ENCODE measurements at places on chromosomes 3 and 15.

GRCh38 chr15:97168704-97169475, 791.6 kb upstream of the ARRDC4 start:
- no peak overlapping the region for H3K27ac ChIP-seq
- no peaks in the 10 kb centered on the region for H3K27me3 ChIP-seq
- H3K36me3 ChIP-seq, result no peaks in the 10 kb centered on the region
- DNase-seq, result no peak
- H3K4me3 ChIP-seq, result no peak overlapping the region

DNA sequence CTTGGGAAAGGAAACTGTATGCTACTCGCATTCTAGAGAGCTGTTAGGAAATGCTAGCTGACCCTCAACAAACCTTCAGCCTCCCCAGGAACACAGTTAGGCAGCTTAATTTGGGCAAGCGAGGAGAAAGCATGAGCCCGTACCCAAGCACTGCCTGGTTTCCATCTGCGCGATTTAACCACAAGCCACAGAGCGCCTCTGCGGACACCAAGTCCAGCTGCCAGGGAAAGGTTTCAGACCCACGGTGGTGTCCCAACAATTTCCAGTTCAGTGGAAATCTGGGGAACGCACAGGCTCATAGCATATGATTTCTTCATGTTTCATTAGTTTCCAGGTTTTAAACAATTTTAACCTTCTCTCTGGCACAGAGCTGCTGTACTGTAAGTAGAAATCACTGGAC, 617.6 kb downstream of the FHIT start:
- no peak overlapping the region for H3K27ac ChIP-seq
- DNase-seq, result no peak
- H3K4me3 ChIP-seq, result no peak overlapping the region
- H3K27me3 ChIP-seq, result no peaks in the 10 kb centered on the region

- DNase-seq, result no peak
- H3K36me3 ChIP-seq, result peaks cover 46% of the 10 kb centered on the region
- H3K27me3 ChIP-seq, result no peaks in the 10 kb centered on the region
- peak overlapping the region; percentile 7 for H3K4me3 ChIP-seq
Measured at GRCh38 chr15:44565387-44566154, 28.6 kb downstream of the EIF3J start.

GRCh38 chr15:54803134-54803808, 393.5 kb downstream of the RSL24D1 start:
- no peak for DNase-seq
- H3K27me3 ChIP-seq, result no peaks in the 10 kb centered on the region
- H3K36me3 ChIP-seq, result no peaks in the 10 kb centered on the region
- H3K4me1 ChIP-seq, result no peaks in the 10 kb centered on the region
- H3K4me3 ChIP-seq, result no peak overlapping the region

GRCh38 chr3:50133283-50133615, 21.9 kb upstream of the SEMA3F start:
- DNase-seq, result no peak
- peaks cover 11% of the 10 kb centered on the region for H3K27me3 ChIP-seq
- no peaks in the 10 kb centered on the region for H3K36me3 ChIP-seq
- H3K4me3 ChIP-seq, result no peak overlapping the region
- H3K4me1 ChIP-seq, result peaks cover 7% of the 10 kb centered on the region

DNA sequence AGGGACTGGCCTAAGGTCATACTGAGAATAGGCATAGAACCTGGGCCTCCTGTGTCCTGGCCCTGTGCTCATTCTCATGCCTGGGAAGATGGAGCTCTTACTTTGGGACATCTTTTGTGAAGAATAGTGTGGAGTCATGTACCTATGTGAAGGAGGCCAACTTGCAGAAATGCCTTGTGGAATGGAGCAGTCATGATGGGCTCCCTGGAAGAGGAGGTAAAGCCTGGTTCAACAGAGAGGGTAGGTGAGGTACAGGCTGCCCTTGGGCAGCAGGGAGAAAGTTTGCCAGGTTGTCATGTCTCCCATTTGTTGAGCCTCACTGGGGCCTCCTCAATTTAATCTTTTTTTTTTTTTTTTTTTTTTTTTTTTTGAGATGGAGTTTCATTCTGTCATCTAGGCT, 18.1 kb downstream of the MAPKAPK3 start:
- no peak for DNase-seq
- H3K36me3 ChIP-seq, result peaks cover 8% of the 10 kb centered on the region
- H3K4me1 ChIP-seq, result no peaks in the 10 kb centered on the region
- H3K27me3 ChIP-seq, result no peaks in the 10 kb centered on the region

DNA sequence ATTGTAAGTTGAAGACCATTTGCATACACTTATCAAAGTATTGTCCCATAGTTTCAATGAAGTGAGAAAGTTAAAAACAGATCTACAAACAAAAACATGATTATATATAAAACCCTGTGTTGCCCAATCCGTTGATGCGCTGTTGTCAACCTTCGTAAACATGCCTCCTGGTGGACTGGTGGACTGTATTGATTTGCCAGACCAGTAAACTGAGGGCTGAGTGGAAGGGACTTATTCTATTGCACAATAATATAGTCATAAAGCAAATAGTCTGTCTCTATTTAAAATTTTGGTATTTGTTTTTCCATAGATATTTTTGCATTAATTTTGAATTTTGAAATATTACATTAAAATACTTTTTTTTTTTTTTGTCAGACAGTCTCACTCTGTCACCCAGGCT, 102.5 kb downstream of the GAP43 start:
- H3K36me3 ChIP-seq, result no peaks in the 10 kb centered on the region
- no peaks in the 10 kb centered on the region for H3K4me1 ChIP-seq
- H3K27ac ChIP-seq, result no peak overlapping the region
- no peak overlapping the region for H3K4me3 ChIP-seq

- H3K36me3 ChIP-seq, result peaks cover 31% of the 10 kb centered on the region
- DNase-seq, result no peak
- H3K27me3 ChIP-seq, result no peaks in the 10 kb centered on the region
Measured at GRCh38 chr3:128648940-128649663, 1.5 kb downstream of the RPN1 start.

GRCh38 chr15:95346721-95347475, 983.6 kb upstream of the NR2F2 start:
- H3K4me1 ChIP-seq, result no peaks in the 10 kb centered on the region
- no peak overlapping the region for H3K4me3 ChIP-seq
- DNase-seq, result no peak
- H3K27ac ChIP-seq, result no peak overlapping the region
- no peaks in the 10 kb centered on the region for H3K36me3 ChIP-seq

GRCh38 chr3:53155760-53156159, 5.2 kb upstream of the PRKCD start:
- H3K4me1 ChIP-seq, result no peaks in the 10 kb centered on the region
- DNase-seq, result no peak

GRCh38 chr3:39189150-39189958, 3.0 kb downstream of the XIRP1 start:
- H3K36me3 ChIP-seq, result no peaks in the 10 kb centered on the region
- no peaks in the 10 kb centered on the region for H3K4me1 ChIP-seq
- H3K27ac ChIP-seq, result no peak overlapping the region
- H3K4me3 ChIP-seq, result no peak overlapping the region
- DNase-seq, result no peak

DNA sequence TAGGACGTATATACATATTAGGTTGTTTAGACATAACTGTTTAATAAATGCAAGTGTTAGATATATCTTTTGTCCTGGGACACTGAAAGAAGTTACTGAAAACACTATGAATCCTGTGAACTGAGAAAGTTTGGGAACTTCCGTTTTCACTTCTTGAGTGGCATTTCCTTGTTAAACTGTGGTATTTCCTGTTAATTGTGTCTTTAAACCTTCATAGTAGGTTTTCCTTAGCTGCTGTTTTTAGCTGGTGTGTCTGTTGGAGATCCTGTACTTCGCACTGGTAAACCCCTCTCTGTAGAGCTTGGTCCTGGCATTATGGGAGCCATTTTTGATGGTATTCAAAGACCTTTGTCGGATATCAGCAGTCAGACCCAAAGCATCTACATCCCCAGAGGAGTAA, 37.1 kb downstream of the ATP6V1A start:
- peaks cover 35% of the 10 kb centered on the region for H3K36me3 ChIP-seq
- H3K4me1 ChIP-seq, result no peaks in the 10 kb centered on the region
- H3K27ac ChIP-seq, result no peak overlapping the region
- no peak overlapping the region for H3K4me3 ChIP-seq
- no peak for DNase-seq

GRCh38 chr3:105083945-105084344, 282.8 kb upstream of the ALCAM start:
- H3K4me3 ChIP-seq, result no peak overlapping the region
- peaks cover 4% of the 10 kb centered on the region for H3K4me1 ChIP-seq
- H3K36me3 ChIP-seq, result no peaks in the 10 kb centered on the region

- H3K27me3 ChIP-seq, result no peaks in the 10 kb centered on the region
- DNase-seq, result no peak
- peaks cover 41% of the 10 kb centered on the region for H3K36me3 ChIP-seq
Measured at GRCh38 chr3:32817558-32818228, at the start of gene TRIM71. TRIM71 (plus strand) TSS chr3:32817997; CDS start chr3:32818081, 84 bp downstream.

DNA sequence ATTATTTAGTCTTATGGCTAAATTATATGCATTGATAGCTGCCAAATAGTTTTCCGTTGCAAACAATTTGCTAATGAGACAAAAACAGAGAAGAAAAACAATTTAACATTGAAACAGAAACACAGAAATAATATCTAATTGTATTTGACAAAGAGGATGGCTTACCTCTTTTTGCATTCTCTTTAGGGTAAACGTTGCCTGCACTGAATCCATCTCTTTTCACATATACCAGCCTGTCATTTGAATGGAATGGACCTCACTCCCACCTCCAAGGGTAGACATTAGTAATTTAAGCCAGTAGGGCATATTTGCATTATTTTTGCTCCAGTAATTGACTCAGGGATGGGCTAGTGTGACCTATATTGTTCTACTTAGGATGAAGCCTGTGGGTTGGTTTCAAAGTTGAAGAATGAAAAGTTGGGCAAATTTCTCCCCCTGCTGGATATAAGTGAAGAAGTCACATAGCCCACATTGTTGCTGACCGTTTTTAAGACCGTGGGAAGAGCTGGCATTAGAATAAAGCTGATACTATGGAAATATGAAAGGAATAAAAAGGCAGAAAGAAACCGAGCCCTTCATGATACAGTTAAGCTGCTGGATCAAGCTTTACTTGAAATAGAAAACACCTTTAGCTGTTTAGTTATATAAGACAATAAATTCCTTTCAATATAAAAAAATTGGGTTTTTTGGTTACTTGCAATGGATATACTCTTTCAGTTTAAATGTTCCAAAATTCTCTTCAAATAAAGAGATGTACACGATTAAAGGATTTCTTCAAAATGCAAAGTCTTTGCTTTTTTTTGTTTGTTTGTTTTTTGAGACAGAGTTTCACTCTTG, 26.9 kb downstream of the PIERCE2 start:
- no peak overlapping the region for H3K27ac ChIP-seq
- no peak overlapping the region for H3K4me3 ChIP-seq
- no peaks in the 10 kb centered on the region for H3K36me3 ChIP-seq
- no peaks in the 10 kb centered on the region for H3K27me3 ChIP-seq
- no peaks in the 10 kb centered on the region for H3K4me1 ChIP-seq

Measured in neuronal stem cell (in vitro differentiated cells).